ENCODE measurements at places on chromosomes 16 and 17.

GRCh38 chr16:86631444-86631843 lies 53.1 kb downstream of the FOXL1 start:
- no peaks in the 10 kb centered on the region for H3K36me3 ChIP-seq
- no peaks in the 10 kb centered on the region for H3K4me1 ChIP-seq

GRCh38 chr17:71460943-71461342 lies 659.9 kb upstream of the SOX9 start:
- H3K4me3 ChIP-seq, result no peak overlapping the region
- no peak for DNase-seq
- H3K27ac ChIP-seq, result no peak overlapping the region
- no peaks in the 10 kb centered on the region for H3K36me3 ChIP-seq
- H3K27me3 ChIP-seq, result no peaks in the 10 kb centered on the region
- no peaks in the 10 kb centered on the region for H3K4me1 ChIP-seq

DNA sequence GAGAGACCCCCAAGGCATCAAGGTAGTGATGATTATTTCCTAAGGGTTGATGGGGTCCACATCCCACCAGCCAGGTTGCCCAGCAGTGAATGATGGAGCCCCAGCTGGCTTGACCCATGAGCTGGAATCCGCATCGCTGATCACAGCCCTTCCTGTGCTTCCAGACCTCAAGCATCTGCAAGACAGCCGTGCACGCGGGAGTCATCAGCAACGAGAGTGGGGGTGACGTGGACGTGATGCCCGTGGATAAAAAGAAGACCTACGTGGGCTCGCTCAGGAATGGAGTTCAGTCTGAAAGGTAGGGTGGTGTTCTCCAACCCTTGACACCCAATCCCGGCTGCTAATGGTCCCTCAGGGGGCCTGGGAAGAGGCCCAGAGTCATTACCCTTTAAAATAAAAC lies 69.3 kb downstream of the CRISPLD2 start:
- peaks cover 67% of the 10 kb centered on the region for H3K27me3 ChIP-seq
- no peaks in the 10 kb centered on the region for H3K4me1 ChIP-seq
- no peak overlapping the region for H3K4me3 ChIP-seq
- no peak overlapping the region for H3K27ac ChIP-seq

GRCh38 chr16:7492122-7492521 lies 159.5 kb downstream of the RBFOX1 start:
- no peaks in the 10 kb centered on the region for H3K4me1 ChIP-seq
- H3K4me3 ChIP-seq, result no peak overlapping the region
- H3K27me3 ChIP-seq, result no peaks in the 10 kb centered on the region
- H3K36me3 ChIP-seq, result no peaks in the 10 kb centered on the region

- no peaks in the 10 kb centered on the region for H3K4me1 ChIP-seq
- H3K36me3 ChIP-seq, result peaks cover 75% of the 10 kb centered on the region
- DNase-seq, result no peak
Observed at GRCh38 chr16:11755022-11755760, 12.5 kb upstream of the TXNDC11 start.

DNA sequence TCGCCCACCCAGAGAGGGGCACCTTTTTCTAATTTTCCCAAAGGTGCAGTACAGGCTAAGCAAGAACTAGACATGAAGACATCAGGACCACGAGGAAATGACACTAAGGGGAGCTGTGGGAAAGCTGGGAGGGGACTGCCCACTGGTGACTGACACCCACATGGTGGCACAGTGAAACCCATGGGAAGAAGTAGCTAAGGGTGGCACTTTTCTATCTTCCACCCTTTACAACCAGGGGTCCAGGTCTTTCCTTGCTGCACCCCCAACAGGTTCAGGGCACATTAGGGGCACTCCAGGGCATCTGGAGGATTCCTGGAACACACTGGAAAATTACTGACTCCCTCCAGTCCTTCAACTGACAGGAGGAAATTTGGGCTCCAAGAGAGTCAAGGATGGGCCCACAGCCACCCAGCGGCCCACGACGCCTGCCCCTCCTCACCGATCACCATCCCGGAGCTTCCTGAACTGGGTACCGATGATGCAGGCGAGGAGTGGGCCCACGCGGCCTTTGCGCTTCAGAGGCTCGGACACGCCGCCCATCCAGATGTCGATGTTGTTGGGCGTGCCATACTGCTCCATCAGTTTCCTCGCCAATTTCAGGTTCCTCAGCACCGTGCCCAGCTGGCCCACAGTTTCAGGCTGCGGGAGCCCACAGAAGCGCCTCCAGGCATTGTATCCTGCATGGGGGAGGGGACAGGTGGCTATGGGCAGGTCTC lies 9.4 kb downstream of the MPO start:
- no peaks in the 10 kb centered on the region for H3K36me3 ChIP-seq
- no peak for DNase-seq
- no peaks in the 10 kb centered on the region for H3K4me1 ChIP-seq
- H3K4me3 ChIP-seq, result no peak overlapping the region

DNA sequence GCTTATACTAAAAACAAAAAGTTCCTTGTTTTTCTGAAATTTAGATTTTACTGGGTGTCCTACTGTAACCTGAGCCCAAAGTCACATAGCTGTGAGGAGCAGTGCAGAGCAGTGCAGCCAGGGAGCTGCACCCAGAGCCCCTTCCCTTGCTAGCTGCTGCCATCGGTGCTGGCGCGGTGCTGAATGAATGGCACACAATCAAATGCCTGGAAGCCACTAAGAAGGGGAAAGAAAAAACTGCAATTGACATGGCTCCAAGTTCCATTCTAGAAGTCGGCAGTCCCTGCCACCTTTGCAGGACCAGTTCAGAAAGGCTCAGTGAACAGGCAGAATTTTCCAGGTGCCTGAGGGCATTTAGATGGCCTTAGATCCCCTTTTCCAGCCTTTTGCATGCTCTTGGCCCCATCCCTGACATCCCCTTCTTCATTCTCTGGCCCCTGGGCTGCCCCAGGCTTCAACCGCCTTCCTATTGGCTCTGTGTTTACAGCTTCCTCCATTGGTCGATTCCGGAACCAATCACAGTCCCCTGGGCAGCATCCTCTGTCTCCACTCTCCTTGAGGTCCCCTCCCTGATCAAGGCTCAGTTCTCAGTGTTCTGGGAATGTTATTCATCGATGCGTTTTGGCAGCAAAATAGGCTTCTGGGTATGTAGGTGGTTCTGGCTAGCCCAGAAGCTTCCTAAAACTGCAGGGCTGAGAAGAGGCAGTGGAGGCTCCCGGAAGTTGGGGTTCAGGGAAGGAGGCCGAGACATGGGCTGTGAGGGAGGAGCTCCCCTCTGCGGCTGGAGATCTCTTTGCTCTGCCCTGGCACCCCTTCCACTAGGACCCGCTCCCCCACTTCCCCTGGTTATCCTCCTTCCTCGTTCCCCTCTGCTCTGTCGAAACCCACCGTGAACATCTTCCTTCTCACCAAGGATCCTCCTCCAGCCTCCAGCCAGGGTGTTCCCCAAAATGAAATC lies 37.9 kb downstream of the ATP2C2 start:
- no peak for DNase-seq
- H3K4me1 ChIP-seq, result no peaks in the 10 kb centered on the region
- no peaks in the 10 kb centered on the region for H3K36me3 ChIP-seq
- no peak overlapping the region for H3K27ac ChIP-seq
- peaks cover 84% of the 10 kb centered on the region for H3K27me3 ChIP-seq
- H3K4me3 ChIP-seq, result no peak overlapping the region

- peaks cover 24% of the 10 kb centered on the region for H3K27me3 ChIP-seq
- no peak for DNase-seq
- no peaks in the 10 kb centered on the region for H3K36me3 ChIP-seq
- H3K4me3 ChIP-seq, result peak overlapping the region; percentile 91
Observed at GRCh38 chr16:66408163-66409048, 18.7 kb upstream of the BEAN1 start.

DNA sequence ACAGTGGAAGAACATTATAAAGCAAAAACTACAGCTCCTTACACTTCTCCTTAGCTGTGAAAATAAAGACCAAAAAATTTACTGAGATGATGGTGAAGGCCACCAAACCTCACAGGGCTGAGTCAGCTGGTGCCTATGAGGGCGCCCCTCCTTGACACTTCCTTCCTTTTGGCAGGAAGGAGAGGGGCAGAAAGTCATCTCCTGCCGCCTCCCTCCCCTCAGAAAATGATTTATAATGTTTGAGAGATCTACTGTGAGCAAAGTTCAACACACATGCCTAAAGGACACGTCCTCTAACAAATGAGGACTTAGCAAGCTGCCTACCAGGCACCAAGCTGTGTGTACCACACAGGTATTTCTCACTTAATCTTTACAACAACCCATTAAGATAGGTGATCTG lies 245.7 kb downstream of the PRKCA start:
- no peaks in the 10 kb centered on the region for H3K36me3 ChIP-seq
- H3K27ac ChIP-seq, result peak overlapping the region; percentile 35
- no peak for DNase-seq
- no peaks in the 10 kb centered on the region for H3K27me3 ChIP-seq

- no peaks in the 10 kb centered on the region for H3K36me3 ChIP-seq
- no peak for DNase-seq
Observed at GRCh38 chr17:66138120-66138519, 53.8 kb downstream of the CEP112 start.

- no peak overlapping the region for H3K27ac ChIP-seq
- peaks cover 49% of the 10 kb centered on the region for H3K4me1 ChIP-seq
- no peak for DNase-seq
- peaks cover 35% of the 10 kb centered on the region for H3K36me3 ChIP-seq
- H3K4me3 ChIP-seq, result no peak overlapping the region
- no peaks in the 10 kb centered on the region for H3K27me3 ChIP-seq
Observed at GRCh38 chr17:18323007-18323406, 7.9 kb downstream of the SMCR8 start.

DNA sequence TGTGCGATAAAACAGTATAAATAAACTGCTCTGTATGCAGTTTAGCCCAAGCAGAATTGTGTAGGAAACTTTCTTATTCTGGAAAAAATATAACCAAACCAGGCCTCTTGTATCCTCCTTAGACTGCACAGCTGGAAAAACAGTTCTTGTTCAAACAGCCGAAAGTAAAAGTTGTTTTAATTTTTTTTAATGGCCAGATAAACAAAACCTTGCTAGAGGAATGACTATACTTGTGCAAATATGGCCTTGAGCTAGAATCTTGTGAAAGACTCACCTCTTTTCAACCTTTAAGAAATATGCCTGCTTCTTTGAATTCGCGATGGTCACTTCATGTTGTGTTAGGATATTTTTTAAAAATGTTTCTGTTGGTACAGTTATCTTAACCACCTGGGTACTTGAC lies 114.5 kb upstream of the MAF start:
- H3K36me3 ChIP-seq, result peaks cover 3% of the 10 kb centered on the region
- H3K4me1 ChIP-seq, result no peaks in the 10 kb centered on the region
- DNase-seq, result no peak
- H3K4me3 ChIP-seq, result no peak overlapping the region
- peaks cover 68% of the 10 kb centered on the region for H3K27me3 ChIP-seq
- H3K27ac ChIP-seq, result no peak overlapping the region

- H3K27me3 ChIP-seq, result no peaks in the 10 kb centered on the region
- H3K4me3 ChIP-seq, result no peak overlapping the region
- no peak overlapping the region for H3K27ac ChIP-seq
- H3K4me1 ChIP-seq, result no peaks in the 10 kb centered on the region
Observed at GRCh38 chr16:83174671-83175070, 547.9 kb downstream of the CDH13 start.

- H3K4me3 ChIP-seq, result no peak overlapping the region
- no peaks in the 10 kb centered on the region for H3K27me3 ChIP-seq
- peaks cover 2% of the 10 kb centered on the region for H3K4me1 ChIP-seq
- H3K27ac ChIP-seq, result peak overlapping the region; percentile 16
Observed at GRCh38 chr17:75769536-75769935, 4.5 kb upstream of the GALK1 start.

DNA sequence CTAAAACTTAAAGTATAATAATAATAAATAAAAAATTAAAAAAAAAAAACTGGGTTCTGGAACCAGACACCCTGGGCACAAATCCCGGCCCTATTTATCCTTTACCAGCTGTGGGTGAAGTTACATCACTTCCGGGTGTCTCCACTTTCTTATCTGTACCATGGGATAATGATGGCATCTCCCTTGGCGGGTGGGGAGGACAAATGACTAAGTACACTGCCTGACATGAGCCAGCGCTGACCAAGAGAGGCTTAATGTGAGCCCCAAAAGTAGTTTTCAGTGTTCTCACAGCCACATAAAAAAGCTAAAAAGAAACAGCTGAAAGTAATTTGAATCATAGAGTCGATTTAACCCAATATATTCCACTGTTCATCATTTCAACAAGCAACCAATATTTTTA lies 424.9 kb downstream of the SOX9 start:
- peaks cover 32% of the 10 kb centered on the region for H3K27me3 ChIP-seq
- H3K27ac ChIP-seq, result no peak overlapping the region
- no peak overlapping the region for H3K4me3 ChIP-seq
- H3K4me1 ChIP-seq, result no peaks in the 10 kb centered on the region
- DNase-seq, result no peak
- H3K36me3 ChIP-seq, result no peaks in the 10 kb centered on the region

- peaks cover 51% of the 10 kb centered on the region for H3K4me1 ChIP-seq
- H3K27me3 ChIP-seq, result peaks cover 39% of the 10 kb centered on the region
- no peak for DNase-seq
- H3K36me3 ChIP-seq, result peaks cover 4% of the 10 kb centered on the region
Observed at GRCh38 chr17:36727052-36727451, 125.7 kb downstream of the MRM1 start.

DNA sequence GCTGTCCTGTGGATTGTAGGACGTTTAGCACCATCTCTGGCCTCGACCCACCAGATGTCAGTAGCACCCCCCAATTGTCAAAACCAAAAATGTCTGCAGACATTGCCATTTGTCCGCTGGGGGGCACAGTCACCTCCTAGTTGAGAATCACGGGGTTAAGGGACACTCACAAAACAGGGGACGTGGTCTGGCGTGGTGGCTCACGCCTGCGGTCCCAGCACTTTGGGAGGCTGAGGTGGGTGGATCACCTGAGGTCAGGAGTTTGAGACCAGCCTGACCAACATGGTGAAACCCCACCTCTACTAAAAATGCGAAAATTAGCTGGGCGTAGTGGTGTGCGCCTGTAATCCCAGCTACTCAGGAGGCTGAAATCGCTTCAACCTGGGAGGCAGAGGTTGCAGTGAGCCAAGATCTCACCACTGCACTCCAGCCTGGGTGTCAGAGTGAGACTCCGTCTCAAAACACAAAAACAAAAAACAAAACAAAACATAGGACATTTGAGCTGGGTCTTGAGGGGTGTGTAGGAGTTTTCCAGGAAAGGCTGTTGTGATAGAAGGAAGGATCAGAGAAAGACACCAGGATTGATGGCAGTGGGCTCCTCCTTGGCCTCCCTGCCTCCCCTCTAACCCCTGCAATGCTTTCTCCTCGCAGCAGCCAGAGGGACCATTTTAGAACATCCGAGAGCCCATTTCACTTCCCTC lies 171.8 kb upstream of the GSE1 start:
- no peaks in the 10 kb centered on the region for H3K4me1 ChIP-seq
- H3K4me3 ChIP-seq, result no peak overlapping the region
- no peaks in the 10 kb centered on the region for H3K27me3 ChIP-seq
- H3K27ac ChIP-seq, result no peak overlapping the region
- DNase-seq, result no peak

DNA sequence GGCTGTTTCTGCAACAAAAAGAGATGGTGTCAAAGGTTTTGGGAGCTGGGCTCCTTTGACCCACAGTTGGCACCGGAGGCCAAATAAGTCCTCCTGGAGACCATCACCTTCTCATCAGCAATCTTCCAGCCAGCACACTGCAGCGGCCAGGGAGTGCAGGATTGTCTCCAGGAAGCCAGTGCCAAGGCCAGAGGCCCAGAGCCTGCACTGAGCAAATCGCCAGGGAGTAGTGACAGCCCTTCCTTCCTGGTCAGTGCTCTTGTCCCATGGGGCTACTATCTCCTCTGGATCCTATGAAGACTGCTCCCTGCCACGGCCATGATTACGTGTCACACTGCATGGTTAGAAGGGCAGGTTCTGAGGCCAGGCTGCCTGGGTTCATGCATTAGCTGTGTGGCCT lies 134.3 kb upstream of the CRHR1 start:
- H3K27me3 ChIP-seq, result no peaks in the 10 kb centered on the region
- H3K36me3 ChIP-seq, result no peaks in the 10 kb centered on the region
- no peak for DNase-seq
- no peak overlapping the region for H3K27ac ChIP-seq

All from central memory CD8-positive, alpha-beta T cell (primary cell).